ENCODE measurements at places on chromosomes 6 and 20.

GRCh38 chr6:169891421-169891820 is 140.0 kb downstream of the ERMARD start:
- no peak for DNase-seq

DNA sequence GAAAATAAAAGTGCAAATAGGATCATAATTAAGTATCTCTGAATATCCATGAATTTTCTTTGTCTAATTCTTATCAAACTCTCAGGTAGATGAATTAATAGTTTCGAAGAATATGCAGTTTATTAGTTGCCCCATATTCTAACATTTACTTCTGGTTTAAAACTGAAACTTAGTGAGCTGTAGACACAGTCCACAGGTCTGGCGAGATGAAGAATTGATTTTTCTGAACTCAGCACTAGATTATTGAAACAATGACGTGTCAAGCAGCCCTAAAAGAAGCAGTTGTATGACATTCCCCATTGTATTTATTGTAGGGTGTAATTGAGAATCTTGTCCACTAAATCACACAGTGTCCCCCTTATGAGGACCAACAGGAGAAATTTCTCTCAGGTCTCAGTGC is 407.1 kb downstream of the GRIK2 start:
- DNase-seq: no peak

DNA sequence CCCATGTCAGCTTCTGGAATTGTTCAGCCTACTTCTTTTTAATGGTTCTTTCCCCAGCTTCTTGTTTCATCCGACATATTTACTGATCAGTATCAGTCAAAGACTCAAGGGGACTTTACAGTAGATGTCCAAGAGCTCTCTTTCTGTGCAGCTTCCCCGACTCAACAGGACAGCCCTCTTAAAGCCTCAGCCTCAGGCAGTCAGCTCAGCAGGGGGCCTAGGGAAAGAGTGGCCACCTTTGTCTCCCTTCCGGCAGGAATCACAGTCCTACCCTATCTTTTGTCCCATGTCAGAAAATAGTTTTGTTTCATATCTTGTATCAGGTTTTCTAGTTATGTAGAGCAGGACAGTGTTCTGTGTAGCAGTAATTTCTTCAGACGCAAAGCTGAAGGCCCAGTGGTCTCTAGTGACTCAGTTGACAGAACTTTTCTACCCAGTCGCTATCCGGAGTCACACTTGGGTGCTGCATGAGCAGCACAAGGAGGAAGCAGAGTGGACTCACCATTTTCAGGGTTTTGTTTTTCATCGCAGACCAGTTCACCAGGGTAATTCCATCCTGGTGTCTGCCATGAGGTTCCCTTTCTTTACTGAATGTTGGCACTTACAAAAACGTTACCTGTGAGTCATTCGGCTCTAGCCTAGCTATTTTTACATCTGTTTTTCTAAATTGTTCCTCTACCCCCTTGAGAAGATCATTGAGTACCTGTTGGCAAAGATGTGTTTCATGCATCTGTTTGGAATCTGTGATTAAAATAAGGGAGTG is 47.7 kb downstream of the SPATA2 start:
- no peak for DNase-seq

DNA sequence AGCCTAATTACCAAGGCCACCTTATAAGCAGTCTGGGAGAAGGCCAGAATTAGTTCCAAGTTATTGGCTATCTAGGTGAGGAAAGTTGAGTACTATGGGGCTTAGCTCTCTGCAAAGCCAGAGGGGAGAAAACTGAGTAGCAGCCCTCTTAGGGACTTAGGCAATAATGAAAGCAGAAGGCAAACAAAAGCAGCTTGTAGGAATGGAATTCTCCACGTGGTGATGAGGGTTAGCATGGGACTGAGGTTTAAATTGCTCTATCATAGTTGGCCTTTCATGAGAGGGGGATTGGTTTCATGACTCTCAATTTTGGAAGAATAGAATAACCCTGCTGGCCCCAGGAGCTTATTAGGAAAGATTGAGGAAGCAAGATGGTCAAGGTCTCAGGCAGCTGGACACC is 7.0 kb upstream of the UBE2J1 start:
- no peak for DNase-seq

- no peak for DNase-seq
Observed at GRCh38 chr6:155996151-155996550, 540.5 kb upstream of the NOX3 start.

DNA sequence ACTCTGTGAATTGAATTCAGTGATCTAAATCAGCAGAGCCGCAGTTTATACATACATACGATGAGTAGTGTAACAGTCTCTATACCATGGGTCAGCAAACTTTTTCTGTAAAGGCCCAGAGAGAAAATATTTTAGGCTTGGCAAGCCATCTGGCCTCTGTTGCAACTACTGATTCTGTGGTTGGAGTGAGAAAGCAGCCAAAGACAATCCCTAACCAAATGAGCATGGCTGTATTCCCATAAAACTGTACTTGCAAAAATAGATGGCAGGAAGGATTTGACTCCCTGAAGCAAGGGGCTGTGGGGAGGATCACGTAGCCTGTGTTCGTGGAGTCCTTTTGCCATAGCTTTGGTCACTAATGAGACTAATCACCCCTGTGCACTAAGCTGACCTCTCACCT is 17.9 kb upstream of the MOCS1 start:
- no peak for DNase-seq

GRCh38 chr6:165218829-165219228 is 90.6 kb downstream of the C6orf118 start:
- no peak for DNase-seq

GRCh38 chr6:34237316-34237721 is 646 bp downstream of the HMGA1 start:
- DNase-seq: peak; percentile 30

GRCh38 chr6:130604841-130605399 is 222.3 kb upstream of the SMLR1 start:
- no peak for DNase-seq

- no peak for DNase-seq
Observed at GRCh38 chr6:118697554-118697953, 46.2 kb upstream of the CEP85L start.
